ENCODE measurements at places on chromosomes 13 and 19.

- DNase-seq, result no peak
Measured at GRCh38 chr13:96672016-96672415, 322.3 kb downstream of the OXGR1 start.

GRCh38 chr13:60788156-60788829 lies 391.3 kb downstream of the TDRD3 start:
- no peak for DNase-seq

DNA sequence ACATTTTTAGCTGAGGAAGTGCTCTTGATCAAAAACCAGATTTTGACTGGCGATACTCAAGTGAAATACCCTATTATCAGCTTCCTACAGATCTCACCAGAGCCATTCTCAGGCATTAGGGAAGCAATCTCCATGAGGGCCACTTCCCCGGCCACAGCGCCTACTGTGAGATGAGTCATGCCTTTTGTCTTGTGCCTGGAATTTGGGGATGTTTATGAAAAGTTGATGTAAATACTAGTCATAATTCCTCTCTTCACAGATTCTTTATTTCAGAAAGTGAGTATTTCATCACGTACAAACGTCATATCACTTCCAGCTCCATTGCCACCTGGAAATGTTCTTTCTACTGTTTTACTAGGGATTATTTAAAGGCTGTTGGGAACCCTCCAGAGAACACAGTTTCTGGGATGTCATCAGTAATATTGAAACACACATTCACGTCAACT lies 25.3 kb upstream of the SLC46A3 start:
- no peak for DNase-seq

GRCh38 chr13:40342461-40342860 lies 324.0 kb downstream of the FOXO1 start:
- DNase-seq, result no peak

- peak; percentile 88 for DNase-seq
Measured at GRCh38 chr19:39403331-39404312, 3.0 kb upstream of the ZFP36 start.
